ENCODE measurements at places on chromosomes 1 and 21. TPM values are rescaled to one million over a fixed set of nuclear protein-coding genes. Genes with fewer than 3 reads are reported as not detected.

RYR2 gene
- polyA plus RNA-seq, result 0.23 TPM

LIN28A gene
- 0.02 TPM for polyA plus RNA-seq

LHX8 gene
- polyA plus RNA-seq, result not detected

MYOG gene
- polyA plus RNA-seq, result not detected

NKAIN1 gene
- polyA plus RNA-seq, result 0.12 TPM

SLX9 gene
- 31.0 TPM for polyA plus RNA-seq

CCDC24 gene
- 5.4 TPM for polyA plus RNA-seq

EXTL1 gene
- polyA plus RNA-seq, result 0.22 TPM

CHI3L1 gene
- 0.33 TPM for polyA plus RNA-seq

LELP1 gene
- polyA plus RNA-seq, result not detected

CD55 gene
- polyA plus RNA-seq, result 18.5 TPM

FCGR2B gene
- not detected for polyA plus RNA-seq

CD34 gene
- polyA plus RNA-seq, result 0.02 TPM

PTAFR gene
- 38.1 TPM for polyA plus RNA-seq

KRTAP11-1 gene
- polyA plus RNA-seq, result not detected

TPTE gene
- polyA plus RNA-seq, result not detected

TOMM40L gene
- 18.0 TPM for polyA plus RNA-seq

TMIGD3 gene
- not detected for polyA plus RNA-seq

GPR161 gene
- 17.8 TPM for polyA plus RNA-seq

PRDM16 gene
- 0.22 TPM for polyA plus RNA-seq

HMGCL gene
- polyA plus RNA-seq, result 25.8 TPM

NGF gene
- polyA plus RNA-seq, result not detected

KCNJ6 gene
- polyA plus RNA-seq, result 0.01 TPM

LCE1F gene
- polyA plus RNA-seq, result 1.1 TPM

ITLN2 gene
- polyA plus RNA-seq, result 0.26 TPM

AMY1C gene
- polyA plus RNA-seq, result not detected

CYP4Z1 gene
- polyA plus RNA-seq, result not detected

SLC25A34 gene
- polyA plus RNA-seq, result 0.39 TPM

ZMYND12 gene
- polyA plus RNA-seq, result 0.22 TPM

LCE1E gene
- 3.4 TPM for polyA plus RNA-seq

ALG14 gene
- polyA plus RNA-seq, result 2.0 TPM

RGSL1 gene
- not detected for polyA plus RNA-seq

CAMK2N1 gene
- 47.0 TPM for polyA plus RNA-seq

AGRN gene
- 117 TPM for polyA plus RNA-seq

CD5L gene
- not detected for polyA plus RNA-seq

SEMA6C gene
- 0.44 TPM for polyA plus RNA-seq

DMRTA2 gene
- not detected for polyA plus RNA-seq

RHD gene
- not detected for polyA plus RNA-seq

GJC2 gene
- polyA plus RNA-seq, result 0.14 TPM

GJA4 gene
- polyA plus RNA-seq, result 0.07 TPM

LCE1D gene
- polyA plus RNA-seq, result not detected

TUT4 gene
- 28.3 TPM for polyA plus RNA-seq

MCOLN3 gene
- 9.4 TPM for polyA plus RNA-seq

LAX1 gene
- 0.01 TPM for polyA plus RNA-seq

HSPG2 gene
- polyA plus RNA-seq, result 23.9 TPM

SGIP1 gene
- 0.17 TPM for polyA plus RNA-seq

GSTM5 gene
- not detected for polyA plus RNA-seq

LRRC71 gene
- polyA plus RNA-seq, result not detected

INSRR gene
- polyA plus RNA-seq, result not detected

CRP gene
- polyA plus RNA-seq, result not detected

RIPPLY3 gene
- 0.34 TPM for polyA plus RNA-seq

OR2T29 gene
- not detected for polyA plus RNA-seq

ARHGEF10L gene
- 1.0 TPM for polyA plus RNA-seq

Measured in mammary epithelial cell (primary cell).